ENCODE measurements at places on chromosomes 1 and 21.

- DNase-seq, result no peak
Measured at GRCh38 chr1:216913976-216914375, 190.7 kb upstream of the ESRRG start.

DNA sequence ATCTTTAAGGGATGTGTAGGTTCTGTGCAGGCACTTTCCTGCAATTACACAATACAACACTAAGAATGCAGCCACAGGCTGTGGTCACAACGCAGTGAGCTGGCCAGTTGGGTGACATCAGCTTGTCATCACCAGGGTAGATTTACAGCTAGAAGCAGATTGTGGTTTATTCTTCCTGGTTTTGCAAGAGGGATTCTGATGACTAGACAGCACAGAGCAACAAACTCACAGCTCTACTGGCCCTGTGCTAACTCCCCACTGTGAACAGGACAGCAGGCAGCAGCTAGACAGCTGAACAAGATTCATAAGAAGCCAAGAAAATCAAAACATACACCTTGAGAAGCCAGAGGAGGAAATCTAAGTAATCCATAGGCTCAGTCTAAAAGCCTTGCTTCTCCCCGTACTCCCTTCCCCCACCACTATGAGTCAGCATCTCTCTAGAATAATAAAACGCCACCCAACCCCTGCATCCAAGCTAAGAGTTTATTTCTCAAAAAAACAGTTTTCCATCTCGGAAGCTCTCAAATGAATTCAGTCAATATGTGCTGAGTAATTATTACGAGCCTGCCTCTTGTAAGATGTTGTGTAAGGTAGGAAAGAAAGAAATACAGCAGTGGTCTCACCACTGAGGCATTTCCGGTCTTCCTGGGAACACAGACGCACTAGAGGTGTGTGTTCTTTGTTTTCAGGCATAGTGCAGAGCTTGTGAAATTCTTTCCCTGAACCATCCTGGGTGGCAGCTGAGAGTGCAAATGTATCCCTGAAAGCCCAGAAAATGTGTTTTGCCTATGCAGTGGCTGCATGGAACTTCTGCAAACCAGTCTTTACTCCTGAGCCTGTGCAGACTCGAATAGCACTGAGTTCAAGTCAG lies 162.8 kb downstream of the NTPCR start:
- DNase-seq, result peak; percentile 17

- DNase-seq, result no peak
Measured at GRCh38 chr1:41101076-41101475, 79.6 kb upstream of the SLFNL1 start.

DNA sequence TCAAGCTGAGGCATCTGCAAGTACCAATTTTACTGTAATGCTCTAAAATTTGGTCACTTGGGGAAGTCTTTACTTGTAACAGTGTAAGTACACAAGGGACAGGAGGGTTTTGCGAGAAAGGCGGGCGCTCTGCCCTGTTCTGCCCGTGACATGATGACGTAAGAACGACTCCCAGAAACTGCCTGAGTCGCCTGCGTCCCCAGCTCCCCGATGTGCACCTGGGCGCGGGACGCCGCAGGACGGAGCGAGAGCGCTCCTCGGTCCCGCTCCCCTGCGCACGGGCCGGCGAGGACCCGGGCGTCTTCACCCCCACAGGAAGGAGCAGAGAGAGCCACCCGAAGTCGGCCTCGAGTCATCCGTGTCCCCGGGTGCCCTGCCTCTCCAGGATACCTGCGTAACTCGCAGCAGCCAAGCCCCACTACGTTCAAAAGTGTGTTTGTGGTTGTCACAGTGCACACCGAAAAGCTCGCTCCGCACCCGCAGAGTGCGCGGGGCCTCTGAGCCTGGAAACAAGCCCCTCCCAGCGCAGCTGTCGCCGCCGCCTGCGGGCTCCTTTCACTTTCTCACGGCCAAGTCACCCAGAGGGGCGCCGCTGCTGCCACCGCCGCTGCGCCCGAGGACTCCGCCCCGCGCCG lies 3.3 kb upstream of the ZBTB18 start:
- no peak for DNase-seq

DNA sequence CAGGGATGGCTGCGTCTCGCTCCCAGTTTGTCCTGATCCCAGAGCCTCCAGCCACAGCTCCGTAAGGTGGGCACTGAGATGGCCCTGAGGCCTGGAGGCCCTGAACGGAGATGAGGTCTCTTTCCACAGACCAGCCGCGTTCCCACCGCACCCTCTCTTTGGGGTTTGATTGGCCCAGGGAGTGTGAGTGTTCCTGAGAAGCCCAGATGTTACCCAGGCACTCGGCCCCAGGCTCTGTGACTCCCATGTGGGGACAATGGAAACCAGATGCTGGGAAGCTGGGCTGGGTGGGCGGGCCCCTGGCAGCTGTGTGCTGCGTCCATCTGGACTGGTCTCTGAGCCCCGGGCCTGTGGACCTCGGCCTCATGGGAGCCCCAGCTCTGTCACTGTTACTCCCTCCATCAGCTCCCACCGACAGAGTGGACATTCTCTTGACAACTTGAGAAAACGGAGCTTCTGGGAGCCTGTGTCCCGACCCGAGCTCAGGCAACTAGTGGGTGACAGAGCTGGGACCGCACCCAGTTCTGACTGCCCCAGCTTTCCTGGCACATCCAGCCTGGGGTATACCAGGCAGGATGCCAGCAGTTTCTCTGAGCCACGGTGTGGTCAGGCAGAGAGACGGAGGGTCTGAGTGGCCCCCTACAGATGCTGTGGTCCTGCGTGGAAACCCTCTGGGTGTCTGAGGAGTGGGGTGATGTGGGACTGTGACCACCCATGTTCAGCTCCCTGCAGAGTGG lies 9.8 kb upstream of the COL6A1 start:
- peak; percentile 32 for DNase-seq

GRCh38 chr1:150138044-150138443 lies 11.7 kb upstream of the PLEKHO1 start:
- no peak for DNase-seq
